ENCODE measurements at places on chromosomes 12 and 14.

GRCh38 chr14:92105893-92106142 is 564 bp downstream of the ATXN3 start:
- no peak for DNase-seq

DNA sequence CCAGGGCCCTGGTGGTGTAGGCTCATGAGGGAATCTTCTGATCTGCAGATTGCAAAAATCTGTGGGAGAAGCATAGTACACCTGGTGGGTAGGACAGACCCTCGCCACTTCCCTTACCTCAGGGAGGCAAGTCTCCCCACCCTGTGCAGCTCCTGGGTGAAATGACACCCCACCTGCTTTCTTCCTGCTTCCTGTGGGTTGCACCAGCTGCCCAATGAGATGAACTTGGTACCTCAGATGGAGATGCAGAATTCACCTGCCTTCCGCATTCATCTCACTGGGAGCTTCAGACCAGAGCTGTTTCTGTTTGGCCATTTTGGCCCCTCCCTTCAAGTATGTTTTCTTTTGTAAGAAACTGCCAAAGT is 4.7 kb downstream of the CLEC2D start:
- DNase-seq, result no peak

DNA sequence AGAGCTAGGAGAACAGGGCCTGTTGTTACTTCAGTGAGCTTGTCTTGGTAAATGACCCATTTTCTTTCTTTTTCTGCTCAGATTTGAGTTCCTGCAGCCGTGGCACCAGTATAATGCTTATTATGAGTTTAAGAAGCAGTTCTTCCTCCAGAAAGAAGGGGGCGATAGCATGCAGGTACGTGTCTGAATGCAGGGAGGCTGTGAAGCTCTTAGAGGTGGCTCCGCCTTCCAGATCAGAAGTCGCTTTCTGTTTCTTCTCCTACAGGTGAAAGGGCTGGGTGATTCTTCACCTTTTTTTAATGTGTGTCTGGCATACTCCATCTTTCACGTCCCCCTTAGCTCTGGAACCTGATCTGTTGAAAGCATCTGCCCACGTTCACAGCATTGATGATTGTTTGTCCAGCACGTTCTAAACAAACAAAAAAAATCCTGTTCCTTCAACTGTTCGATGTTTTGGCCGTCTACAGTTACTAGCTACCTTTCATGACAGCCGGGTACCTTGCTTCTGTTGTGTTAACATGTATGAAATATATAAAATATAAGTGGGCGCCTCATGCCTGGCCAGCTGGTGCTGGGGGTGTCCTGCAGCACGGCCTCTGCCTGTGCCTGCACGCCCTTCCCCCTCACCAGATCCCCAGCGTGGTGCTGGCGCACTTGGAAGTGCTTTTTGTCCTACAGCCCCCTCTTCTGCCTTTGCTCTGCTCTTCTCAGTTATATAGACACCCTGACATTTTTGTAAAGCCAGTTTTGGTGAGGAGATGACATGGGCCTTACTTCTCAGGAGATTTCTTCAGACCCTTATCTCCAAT is 44.6 kb downstream of the SFSWAP start:
- peak; percentile 11 for DNase-seq

DNA sequence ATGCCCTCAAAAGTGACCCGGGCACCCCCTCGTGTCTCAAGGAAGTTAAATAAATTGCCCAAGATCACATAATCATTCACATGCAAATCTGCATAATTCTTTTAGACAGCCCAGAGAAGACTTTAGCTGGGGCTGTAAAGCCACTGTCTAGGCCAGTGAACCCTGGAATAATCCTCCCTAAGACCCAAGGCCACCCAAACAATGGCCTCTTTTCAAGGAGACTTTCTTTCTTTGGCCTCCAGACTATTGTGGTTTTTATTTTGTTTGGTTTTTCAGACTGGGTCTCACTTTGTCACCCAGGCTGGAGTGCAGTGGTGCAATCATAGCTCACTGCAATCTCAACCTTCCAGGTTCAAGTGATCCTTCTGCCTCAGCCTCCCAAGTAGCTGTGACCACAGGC is 10.6 kb downstream of the SVOP start:
- DNase-seq, result no peak

- DNase-seq, result no peak
These were observed 7.5 kb downstream of the HEBP1 start for GRCh38 chr12:12992418-12993130.

DNA sequence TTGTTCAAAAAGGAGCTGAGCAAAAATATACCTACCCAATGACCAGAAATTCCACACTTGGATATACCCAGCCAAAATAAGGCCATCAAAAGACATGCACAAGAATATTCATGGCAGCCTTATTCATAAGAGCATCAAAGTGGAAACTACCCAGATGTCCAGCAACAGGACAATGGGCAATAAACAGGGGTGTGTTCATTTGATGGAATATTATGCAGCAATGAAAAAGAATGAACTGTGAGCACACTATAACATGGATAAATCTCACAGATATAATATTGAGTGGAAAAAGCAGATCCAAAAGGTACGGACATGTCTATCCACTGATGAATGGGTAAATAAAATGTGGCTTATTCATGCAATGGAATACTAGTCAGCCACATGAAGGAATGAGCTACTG is 209.2 kb upstream of the LHX5 start:
- no peak for DNase-seq

- no peak for DNase-seq
These were observed 427.4 kb downstream of the AACS start for GRCh38 chr12:125492354-125493270.

DNA sequence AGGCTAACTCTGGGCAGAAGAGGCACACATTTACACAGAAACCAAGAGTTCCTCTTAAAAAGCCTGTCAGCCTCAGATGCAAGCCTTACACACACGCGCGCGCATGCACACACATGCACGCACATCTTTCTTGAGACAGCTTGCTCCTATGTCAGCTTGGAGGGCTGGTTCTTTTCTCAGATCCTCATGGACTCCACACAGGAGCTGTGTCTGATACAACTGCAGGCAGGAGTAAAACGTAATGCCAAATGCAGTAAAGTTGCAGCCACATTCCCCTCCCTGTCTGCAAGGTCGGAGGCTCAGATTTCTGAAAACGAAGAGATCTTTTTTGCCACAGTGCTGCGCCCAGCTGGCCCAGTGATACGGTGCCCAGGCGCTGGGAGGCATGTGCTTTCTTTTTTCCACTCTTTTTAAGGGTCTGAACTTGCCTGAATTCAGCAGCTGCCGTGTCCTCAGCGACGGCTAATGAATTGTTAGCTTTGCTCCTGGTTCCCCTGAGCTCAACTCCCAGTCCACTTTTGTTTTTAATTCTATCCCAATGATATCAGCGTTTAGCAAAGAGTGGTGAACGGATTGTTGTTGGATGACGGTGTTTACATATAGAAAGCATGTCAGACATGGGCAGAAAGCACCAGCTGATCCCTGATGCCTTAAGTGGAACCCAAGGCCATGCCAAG is 72.9 kb upstream of the FOXN3 start:
- no peak for DNase-seq

DNA sequence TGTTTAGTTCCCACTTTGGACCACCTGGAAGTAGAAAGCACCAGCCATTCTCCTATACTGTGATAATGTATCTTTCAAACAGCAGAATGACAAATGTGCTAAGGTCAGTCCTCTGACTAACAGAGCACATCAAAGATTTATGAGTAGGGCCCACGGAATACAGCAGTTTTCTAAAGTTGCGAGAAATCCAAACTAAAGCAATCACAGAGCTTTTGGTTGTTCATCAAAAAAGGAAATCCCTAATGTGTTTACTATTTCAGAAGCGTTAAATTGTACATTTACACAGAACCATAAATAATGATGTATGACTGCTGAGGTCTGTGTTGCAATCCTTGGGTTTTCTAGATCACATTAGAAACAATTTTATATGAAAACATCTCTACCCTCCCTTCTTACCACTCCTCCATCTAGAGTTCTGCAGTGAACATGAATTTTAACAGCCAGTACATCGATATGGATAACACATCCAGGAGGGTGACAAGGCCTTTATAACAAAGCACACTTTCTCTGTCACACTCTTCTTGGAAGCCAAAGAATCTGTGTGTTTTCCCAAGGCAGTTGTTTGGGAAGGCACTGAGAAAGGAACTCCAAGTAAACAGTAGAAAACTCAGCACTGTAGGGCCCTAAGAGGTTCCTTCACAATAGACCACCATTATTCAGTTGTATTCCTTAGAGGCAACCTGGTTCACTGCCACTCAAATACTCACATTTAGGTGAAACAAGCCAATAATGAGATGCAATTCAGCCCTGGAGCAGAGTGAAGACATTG is 7.3 kb downstream of the KITLG start:
- no peak for DNase-seq

DNA sequence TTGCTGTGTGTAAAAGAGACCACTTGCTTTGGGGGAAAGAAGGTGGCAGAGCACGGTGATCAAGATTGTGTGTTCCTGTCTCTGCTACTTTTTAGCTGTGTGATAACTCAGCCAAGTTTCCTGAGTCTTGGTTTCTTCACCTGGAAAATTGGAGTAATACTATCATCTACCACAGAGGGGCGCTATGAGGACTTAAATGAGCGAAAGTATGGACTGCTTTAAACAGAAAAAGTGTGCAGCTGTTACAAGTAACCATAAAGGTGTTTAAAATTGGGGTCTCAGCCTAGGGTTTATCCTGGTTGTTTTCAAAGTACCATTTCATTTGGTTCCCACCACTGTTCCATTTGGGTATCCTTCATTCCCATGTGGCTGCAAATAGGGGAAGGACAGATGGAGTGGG is 65.9 kb upstream of the WSCD2 start:
- DNase-seq, result no peak

DNA sequence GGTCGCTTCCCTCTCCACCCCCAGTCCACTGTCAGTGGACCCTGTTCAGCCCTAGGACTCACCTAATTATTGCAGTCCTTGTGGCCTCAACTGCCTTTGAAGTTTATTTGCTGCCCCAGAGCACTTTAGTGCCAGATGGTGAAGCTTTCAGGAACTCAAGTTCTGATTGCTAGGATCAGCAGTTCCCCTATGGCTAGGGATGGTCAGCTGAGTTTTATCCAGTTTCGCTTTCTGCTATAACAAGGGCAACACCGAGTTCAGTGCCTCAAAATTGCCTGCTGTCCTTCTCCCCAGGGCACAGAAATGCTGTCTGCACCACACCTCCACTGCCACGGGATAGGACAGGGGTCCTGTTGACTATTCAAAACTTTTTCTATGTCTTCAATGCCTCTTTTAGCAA is 295.0 kb downstream of the GPHN start:
- no peak for DNase-seq

GRCh38 chr14:84421621-84422020 is 1108.3 kb upstream of the FLRT2 start:
- no peak for DNase-seq

- DNase-seq, result no peak
These were observed 3.1 kb upstream of the ATF7IP start for GRCh38 chr12:14362352-14362751.

GRCh38 chr12:2323532-2324255 is 270.9 kb downstream of the CACNA1C start:
- DNase-seq, result peak; percentile 65

- no peak for DNase-seq
These were observed 124.9 kb upstream of the SYT1 start for GRCh38 chr12:78739653-78740052.

- DNase-seq, result no peak
These were observed 79.1 kb upstream of the SINHCAF start for GRCh38 chr12:31405021-31405420.

DNA sequence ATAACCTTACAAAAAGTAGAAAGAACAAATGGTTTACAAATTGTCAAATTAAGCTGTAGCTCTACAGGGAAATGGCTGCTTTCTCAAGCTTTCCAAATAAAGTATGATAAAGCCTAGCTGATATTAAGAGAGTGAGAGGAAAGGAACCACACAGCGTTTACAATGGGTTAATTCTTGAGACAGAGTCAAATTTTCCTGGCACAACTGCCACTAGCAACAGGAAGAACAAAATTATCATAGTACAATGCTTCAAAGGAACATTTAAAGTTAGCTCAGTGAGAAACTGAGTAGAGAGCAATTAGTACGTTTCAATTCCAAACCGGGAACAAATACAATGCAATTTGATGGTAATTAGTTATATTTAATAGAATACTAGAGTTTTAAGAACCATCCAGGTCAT is 116.0 kb downstream of the PPP1R12A start:
- DNase-seq, result no peak

DNA sequence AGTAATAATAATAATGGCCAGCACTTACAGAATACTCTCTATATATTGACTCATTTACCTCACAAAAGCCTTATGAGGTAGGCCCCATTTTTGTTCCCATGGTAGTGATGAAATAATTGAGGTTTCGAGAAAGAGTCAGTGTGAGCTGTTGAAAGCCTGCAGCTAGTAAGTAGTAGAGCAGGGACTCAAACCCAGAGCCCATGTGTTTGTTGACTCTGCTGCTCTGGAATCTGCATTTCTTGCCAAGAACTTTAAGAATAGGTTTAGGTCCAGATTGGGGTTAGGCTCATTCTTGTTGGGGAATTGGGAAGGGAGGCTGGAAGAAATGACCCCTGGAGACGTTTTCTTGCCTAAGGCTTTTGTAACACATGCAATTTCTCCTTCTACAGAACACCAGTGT is 27.9 kb downstream of the DYRK4 start:
- no peak for DNase-seq

DNA sequence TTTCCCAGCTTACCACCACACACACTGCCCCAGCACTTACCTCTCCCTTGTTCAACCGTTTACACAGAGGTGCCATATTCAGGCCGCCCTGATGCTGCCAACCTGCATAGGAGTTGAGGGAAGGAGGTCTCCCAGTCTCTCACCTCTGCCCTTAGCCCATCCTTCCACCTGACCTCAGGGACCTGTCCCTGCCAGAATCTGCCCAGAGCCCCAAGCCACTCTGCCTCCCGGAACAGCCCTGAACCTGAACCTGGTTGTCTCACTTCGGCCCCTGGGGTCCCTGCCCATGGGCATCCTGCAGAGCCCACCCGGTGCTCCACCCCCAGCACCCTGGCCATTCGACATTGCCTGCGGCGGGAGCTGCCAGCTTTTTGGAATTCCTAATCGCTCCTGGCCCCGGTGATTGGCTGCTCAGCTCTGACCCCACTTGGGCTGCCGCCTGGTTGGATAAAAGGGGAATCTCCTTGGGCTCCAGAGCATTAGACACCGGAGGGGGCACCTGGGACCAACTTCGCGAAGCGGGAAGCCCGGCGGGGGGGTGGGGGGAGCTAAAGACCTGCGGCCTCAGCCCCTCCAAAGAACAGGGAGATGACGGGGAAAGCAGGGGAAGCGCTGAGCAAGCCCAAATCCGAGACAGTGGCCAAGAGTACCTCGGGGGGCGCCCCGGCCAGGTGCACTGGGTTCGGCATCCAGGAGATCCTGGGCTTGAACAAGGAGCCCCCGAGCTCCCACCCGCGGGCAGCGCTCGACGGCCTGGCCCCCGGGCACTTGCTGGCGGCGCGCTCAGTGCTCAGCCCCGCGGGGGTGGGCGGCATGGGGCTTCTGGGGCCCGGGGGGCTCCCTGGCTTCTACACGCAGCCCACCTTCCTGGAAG is at the start of gene VSX2:
Gene VSX2 (plus strand): TSS at position 476 of the 874 bp plus-strand sequence. CDS start 113 bp downstream, at position 589.
- no peak for DNase-seq

DNA sequence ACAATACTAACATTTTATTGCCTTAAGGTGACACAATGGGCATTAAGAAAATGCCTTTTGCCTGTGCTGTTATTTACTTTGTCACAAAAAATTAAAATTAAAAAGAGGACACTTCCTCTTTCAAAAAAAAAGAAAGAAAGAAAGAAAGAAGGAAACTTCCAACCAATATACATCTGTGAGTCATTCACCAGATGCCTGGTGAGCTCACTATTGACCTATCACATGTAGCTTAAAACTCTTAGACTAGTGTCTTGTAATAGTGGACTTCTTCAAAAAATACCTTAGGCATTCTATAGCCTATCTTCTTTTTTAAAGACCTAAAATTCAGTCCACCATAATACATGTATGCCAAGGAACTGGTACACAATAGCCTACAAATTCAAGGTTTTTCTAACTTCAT is 4.9 kb upstream of the SOX5 start:
- no peak for DNase-seq

- no peak for DNase-seq
These were observed 295.0 kb downstream of the DIO2 start for GRCh38 chr14:79916281-79916680.
